Activated T-cell treated with anti-CD3 and anti-CD28 coated beads for 48 hours (primary cell): ENCODE measurements at places on chromosomes 1 and 21.

DNA sequence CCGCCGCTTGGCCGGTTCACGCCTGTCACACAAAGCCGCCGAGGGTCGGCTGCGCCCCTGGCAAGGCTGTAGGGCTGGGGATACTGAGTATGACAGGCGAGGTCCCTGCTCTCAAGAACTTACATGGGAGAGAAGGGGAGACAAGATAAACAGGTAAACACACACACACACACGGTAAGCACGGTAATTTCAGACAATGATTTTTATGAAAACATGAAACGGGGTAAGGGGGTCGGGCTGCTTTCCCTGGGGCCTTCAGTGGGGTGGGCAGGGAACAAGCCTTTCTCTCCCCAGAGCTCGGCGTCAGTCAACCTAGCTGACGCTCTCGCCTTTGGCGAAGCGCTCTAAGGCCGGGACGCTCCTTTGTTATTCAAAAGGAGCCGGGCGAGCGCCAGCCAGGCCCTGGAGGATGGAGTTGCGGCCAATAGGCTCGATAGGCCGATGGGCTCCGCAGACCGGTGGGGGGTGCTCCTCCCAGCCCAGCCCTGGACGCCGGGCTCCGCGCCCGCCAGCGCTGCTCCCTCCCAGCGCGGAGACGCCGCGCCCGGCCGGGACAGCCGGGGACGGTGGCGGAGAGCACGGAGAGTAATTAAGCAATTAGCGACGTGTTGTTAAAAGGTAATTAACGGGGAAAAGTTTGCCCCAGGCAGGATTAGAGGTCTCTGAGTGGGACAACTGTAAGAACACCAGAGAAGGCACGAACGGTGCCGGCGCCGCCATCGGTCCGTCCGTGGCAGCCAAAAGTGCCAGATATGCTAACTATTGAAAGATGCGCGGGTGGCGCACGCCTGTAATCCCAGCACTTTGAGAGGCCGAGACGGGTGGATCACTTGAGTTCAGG, 950 bp upstream of the INKA2 start:
- no peak for DNase-seq

GRCh38 chr1:8665833-8666232, 151.6 kb downstream of the RERE start:
- DNase-seq: no peak

DNA sequence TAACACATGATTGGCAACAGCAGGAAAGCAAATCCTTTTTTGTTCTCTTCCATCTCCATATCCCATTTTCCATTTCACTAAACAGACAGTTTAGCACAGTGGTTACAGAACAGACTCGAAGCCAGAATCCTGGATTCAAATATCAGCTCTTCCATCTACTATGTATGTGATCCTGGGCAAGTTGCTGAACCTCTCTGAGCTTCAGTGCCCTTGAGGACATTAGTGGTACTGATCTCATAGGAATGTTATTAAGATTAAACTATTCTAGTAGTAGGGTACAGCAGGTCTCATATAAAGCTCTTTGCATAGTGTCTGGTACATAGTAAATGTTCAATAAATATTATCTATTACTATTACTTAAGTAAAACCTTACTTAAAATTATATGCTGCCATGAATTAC, 13.8 kb upstream of the HHIPL2 start:
- no peak for DNase-seq

GRCh38 chr1:170586321-170587252, 54.6 kb downstream of the GORAB start:
- no peak for DNase-seq

DNA sequence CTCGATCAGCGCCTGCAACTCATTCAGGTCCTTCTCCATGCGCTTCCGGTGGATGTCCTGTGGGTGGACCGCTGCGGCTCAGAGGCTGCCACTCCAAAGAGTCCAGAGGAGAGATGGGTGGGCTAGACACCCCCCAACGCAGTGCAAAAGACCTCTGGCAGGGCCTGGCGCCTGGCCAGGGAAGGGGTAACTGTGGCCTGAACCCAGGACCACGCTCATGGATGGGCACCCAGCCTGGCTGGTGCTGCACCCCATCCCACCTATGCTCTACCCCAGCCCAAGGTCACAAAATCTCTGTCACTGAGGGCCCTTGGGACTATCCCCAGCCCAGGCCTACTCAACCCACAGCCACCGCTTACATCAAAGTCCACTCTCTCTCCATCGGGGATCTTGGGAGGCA, 12.2 kb downstream of the TNNT2 start:
- DNase-seq: no peak
